ENCODE measurements at places on chromosomes 5 and 9. TPM values are rescaled to one million over a fixed set of nuclear protein-coding genes. Genes with fewer than 3 reads are reported as not detected.
A peak's percentile ranks its signal among the peaks of the same experiment; 100 is the strongest.

The PCDHB13 gene
- 3.0 TPM for total RNA-seq

The DBH gene
- total RNA-seq = not detected

GRCh38 chr5:55711507-55712022 lies 559 bp downstream of the SLC38A9 start:
- peak overlapping the region; percentile 94 for H3K4me3 ChIP-seq
- peaks cover 5% of the 10 kb centered on the region for H3K4me1 ChIP-seq
- no peak for DNase-seq
- no peaks in the 10 kb centered on the region for H3K36me3 ChIP-seq
- no peaks in the 10 kb centered on the region for H3K27me3 ChIP-seq

GRCh38 chr5:107806271-107806670 lies 135.5 kb upstream of the EFNA5 start:
- DNase-seq = peak; percentile 61
- no peaks in the 10 kb centered on the region for H3K27me3 ChIP-seq
- H3K36me3 ChIP-seq = no peaks in the 10 kb centered on the region
- peak overlapping the region; percentile 95 for H3K27ac ChIP-seq
- no peak overlapping the region for H3K4me3 ChIP-seq

The SOX30 gene
- 0.17 TPM for total RNA-seq

DNA sequence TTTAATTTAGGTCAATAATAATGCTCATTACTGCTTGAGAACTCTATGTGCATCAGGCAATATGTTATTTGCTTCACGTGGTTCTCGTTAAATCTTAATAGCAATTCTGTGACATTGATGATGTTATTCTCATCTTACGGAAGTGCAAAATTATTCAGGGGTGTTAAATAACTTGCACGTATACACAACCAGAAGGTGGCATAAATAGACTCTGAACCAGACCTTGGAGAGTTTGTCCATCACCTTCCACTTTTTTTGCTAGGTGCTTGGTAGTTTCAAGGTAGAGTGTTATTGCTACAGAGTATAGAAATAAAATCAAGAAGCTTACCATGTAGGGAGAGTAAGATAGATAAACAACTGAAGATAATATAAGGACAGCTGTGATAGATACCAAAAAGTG lies 23.6 kb upstream of the TNFAIP8 start:
- DNase-seq = no peak
- peaks cover 20% of the 10 kb centered on the region for H3K4me1 ChIP-seq
- H3K27me3 ChIP-seq = no peaks in the 10 kb centered on the region
- H3K36me3 ChIP-seq = no peaks in the 10 kb centered on the region

DNA sequence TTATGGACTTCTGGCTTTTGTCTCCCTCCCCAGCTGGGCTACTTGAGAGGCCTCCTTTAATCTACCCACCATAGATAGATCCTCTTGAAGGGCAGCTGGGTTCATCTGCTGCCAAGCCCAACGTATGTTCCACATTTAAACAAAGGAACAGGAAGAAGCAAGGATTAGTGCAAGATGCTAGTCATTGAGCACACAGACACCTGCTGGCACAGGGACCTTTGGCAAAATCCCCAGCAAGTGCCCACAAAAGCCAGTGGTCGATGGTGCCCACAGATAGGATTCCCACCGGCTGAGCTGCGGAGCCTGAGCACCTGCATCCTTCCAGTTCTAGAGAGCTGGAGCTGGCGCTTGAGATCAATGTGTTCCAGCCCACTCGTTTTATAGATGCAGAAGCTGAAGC lies 57.7 kb upstream of the SHB start:
- no peaks in the 10 kb centered on the region for H3K36me3 ChIP-seq
- H3K27ac ChIP-seq = no peak overlapping the region
- no peaks in the 10 kb centered on the region for H3K4me1 ChIP-seq
- H3K4me3 ChIP-seq = no peak overlapping the region
- peaks cover 4% of the 10 kb centered on the region for H3K27me3 ChIP-seq

DNA sequence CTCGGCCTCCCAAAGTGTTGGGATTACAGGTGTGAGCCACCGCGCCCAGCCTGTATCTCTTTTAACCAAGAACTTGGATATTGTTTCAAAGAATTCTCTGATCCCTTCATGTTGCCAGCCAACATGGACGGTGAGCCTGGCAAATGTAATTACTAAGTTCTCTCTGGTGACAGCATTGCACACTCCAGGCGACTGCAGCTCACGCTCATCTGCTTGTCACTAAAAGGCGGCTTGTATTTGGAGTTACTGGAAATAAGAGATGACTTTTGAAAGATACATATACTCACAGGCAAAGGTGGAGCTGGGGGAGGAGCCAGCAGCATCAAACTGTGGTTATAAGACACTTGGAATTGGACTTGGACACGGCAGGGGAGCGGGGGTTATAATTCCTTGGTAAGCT lies 172.3 kb downstream of the SLIT3 start:
- no peaks in the 10 kb centered on the region for H3K36me3 ChIP-seq
- DNase-seq = no peak
- H3K4me1 ChIP-seq = peaks cover 25% of the 10 kb centered on the region
- no peak overlapping the region for H3K4me3 ChIP-seq
- H3K27me3 ChIP-seq = no peaks in the 10 kb centered on the region

DNA sequence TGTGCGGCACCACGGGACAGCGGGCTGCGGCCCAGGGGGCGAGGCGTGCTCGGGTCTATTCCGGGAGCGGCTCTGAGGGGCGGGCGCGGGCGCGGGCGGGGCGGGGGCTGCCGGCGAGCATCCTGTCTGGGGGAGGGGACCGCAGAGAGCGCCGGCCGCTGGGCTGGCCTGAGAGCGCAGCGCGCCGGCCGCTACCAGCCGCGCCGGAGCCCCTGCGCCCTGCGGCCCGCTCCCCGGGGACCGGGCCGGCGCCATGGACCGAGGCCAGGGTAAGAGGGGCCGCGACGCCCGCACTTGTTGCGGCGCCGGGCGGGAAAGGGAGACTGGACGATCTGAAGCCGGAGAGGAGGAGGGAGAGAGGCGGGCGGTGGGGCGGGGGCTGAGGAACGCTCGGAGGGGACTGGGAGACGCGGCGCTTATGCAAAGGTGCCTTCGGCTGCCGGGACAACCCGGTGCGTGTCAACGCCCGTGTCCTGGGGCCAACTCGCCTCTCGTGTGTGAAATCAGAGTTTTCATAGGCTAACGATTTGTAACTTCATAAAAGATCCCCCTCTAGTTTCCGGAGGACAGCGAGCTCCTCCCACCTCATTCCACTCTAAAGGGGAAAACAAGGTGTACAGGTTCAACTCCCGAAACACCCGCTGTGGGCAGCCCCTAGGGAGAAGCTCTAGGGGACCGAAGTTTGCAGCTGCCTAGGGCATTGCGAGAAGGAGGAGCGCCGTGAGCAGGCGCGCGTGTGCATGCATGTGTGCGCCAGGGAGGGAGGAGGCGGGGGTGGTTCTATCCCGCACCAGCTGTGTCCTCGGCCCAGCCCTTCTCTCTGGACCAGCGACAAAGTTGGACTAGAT lies at the start of gene AFAP1L1:
Gene AFAP1L1, plus strand, starts transcription at position 144 of the 848 bp plus-strand sequence. Its CDS starts 110 bp downstream, at position 254.
- H3K36me3 ChIP-seq = no peaks in the 10 kb centered on the region
- no peak within 1 kb of the TSS for H3K27ac ChIP-seq
- peaks cover 72% of the 10 kb centered on the region for H3K27me3 ChIP-seq
- peaks cover 5% of the 10 kb centered on the region for H3K4me1 ChIP-seq
- DNase-seq = peak; percentile 70
- H3K4me3 ChIP-seq = peak within 1 kb of the TSS; percentile 69

- no peaks in the 10 kb centered on the region for H3K4me1 ChIP-seq
- H3K36me3 ChIP-seq = no peaks in the 10 kb centered on the region
- no peak for DNase-seq
- H3K27ac ChIP-seq = no peak overlapping the region
- no peak overlapping the region for H3K4me3 ChIP-seq
- H3K27me3 ChIP-seq = no peaks in the 10 kb centered on the region
Measured at GRCh38 chr5:151663617-151664293, 23.0 kb downstream of the SPARC start.

- H3K36me3 ChIP-seq = no peaks in the 10 kb centered on the region
- H3K27me3 ChIP-seq = no peaks in the 10 kb centered on the region
- no peak for DNase-seq
- H3K27ac ChIP-seq = no peak overlapping the region
Measured at GRCh38 chr9:90432951-90433350, 209.7 kb downstream of the DIRAS2 start.

DNA sequence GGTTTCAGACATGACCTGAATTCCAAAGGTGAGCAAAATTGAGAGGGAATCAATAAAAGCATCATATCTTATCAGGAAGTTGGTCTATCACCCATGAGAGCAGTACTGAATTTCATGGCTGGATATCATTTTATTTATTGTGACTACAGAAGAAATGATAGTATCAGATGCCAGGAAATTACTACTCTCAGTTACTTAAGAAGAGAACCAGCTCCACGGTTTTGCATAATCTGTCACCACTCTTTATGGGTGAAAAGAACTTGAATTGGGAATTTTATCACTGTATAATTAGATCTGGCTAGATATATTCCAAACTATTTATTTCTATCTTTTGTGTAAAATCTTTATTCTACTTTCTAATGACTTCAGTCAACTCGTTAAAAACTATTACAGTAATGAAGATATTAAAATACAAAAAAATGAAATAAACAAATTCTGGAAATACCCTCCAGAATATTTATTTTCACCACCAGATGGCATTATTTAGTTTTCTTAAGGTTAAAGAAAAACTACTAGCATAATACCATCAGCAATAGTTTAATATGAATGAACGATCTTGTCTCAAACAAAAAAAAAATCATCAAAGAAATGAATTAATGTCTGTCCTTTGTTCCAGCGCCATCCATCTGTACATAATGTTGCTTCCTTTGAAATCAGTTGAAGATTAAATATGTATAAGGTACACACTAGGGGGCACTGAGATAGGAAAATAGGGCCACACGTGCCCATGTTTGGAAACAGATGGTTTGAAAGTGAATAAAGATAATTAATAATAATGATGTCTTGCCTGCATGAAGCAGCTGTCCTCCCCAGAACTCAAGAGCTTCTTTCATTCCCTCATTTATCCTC lies 84.7 kb upstream of the SLCO6A1 start:
- H3K27ac ChIP-seq = no peak overlapping the region
- DNase-seq = no peak
- no peak overlapping the region for H3K4me3 ChIP-seq
- no peaks in the 10 kb centered on the region for H3K27me3 ChIP-seq

DNA sequence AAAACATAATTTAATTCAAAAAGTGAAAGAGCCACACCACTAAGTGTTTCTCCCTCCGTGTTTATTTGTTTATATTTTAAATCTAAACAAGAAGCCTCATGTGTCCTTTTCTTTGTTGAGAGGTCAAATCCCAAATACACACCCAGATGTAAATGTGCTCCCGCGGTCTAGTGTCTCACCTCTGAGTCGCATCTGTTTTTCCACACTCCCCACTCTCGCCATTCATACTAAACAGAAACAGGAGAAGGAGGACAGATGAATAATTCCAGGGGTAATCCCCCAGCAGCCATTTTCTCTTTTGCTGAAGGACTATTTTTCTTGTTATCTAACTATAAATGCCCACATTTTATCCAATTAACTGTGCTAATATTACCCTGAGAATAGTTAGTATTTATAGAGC lies 361.6 kb upstream of the RIOK2 start:
- H3K36me3 ChIP-seq = no peaks in the 10 kb centered on the region
- no peak overlapping the region for H3K4me3 ChIP-seq
- no peak for DNase-seq
- H3K27me3 ChIP-seq = no peaks in the 10 kb centered on the region
- H3K4me1 ChIP-seq = peaks cover 12% of the 10 kb centered on the region
- no peak overlapping the region for H3K27ac ChIP-seq

DNA sequence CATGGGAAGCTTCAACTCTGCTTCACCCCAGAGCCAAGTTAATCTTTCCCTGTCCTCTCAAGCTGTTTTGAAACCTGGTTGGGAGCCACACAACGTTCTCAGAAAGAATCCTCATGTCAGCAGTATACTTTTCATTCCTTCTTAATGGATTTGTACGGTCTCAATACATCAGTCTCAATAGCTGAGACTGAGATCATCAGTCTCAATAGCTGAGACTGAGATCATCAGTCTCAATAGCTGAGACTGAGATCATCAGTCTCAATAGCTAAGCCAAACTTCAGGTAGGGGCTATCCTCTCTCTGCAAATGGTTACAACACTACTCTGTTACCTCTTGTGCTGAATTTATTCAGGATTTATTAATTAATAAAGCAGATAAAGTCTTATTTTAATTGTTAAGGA lies 1317.4 kb upstream of the CDH9 start:
- DNase-seq = no peak
- H3K4me3 ChIP-seq = no peak overlapping the region
- H3K4me1 ChIP-seq = no peaks in the 10 kb centered on the region
- H3K27me3 ChIP-seq = no peaks in the 10 kb centered on the region
- no peaks in the 10 kb centered on the region for H3K36me3 ChIP-seq
- no peak overlapping the region for H3K27ac ChIP-seq

GRCh38 chr9:81629440-81629839 lies 59.9 kb downstream of the TLE1 start:
- no peak overlapping the region for H3K27ac ChIP-seq
- no peaks in the 10 kb centered on the region for H3K27me3 ChIP-seq
- H3K4me3 ChIP-seq = no peak overlapping the region
- H3K36me3 ChIP-seq = no peaks in the 10 kb centered on the region

The STK32A gene
- total RNA-seq = 16.7 TPM

DNA sequence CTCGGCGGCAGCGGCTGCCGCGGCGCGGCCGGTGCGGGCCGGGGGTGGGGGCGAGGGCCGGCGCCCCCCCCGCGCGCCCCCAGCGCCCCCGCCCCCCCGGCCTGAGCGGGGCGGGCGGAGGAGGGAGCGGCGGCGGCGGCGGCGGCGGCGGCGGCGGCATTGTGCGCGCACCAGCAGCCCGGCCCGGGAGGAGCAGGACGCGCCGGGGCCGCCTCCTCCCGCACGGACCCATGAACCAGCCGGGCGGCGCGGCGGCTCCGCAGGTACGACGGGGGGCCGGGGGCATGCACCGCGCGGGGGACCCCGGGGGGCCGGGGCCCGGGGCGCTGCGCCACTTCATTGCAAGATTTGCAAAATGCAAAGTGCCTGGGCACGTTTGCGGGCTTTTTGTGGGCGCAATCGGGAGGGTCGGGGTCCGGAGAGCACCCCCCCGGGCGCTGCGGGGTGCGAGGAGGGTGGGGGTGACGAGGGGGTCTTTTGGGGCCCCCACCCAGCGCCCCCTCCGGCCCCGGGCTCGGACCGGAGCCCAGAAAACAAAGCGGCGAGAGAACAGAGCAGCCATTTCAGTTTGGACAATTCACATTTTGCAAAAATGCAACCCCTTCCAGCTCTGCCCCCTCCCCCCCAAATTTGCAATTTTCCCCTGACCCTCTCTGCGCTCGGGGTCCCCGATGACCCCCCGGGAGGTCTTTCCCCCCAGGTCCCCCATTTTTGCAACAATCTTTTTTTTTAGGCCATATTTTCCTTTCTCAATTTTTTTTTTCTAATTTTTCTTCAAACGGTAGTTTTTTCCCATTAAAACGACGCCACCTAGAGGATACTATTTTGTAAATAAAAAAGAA lies at the start of gene ZNF618:
Gene ZNF618, plus strand, starts transcription at position 159 of the 842 bp plus-strand sequence. Its CDS starts 72 bp downstream, at position 231.
- peaks cover 18% of the 10 kb centered on the region for H3K4me1 ChIP-seq
- peak; percentile 81 for DNase-seq
- peak within 1 kb of the TSS; percentile 85 for H3K4me3 ChIP-seq
- peaks cover 10% of the 10 kb centered on the region for H3K27me3 ChIP-seq

All from neural progenitor cell (in vitro differentiated cells).